ENCODE measurements at places on chromosomes 12 and 14. TPM values are rescaled to one million over a fixed set of nuclear protein-coding genes. Genes with fewer than 3 reads are reported as not detected.

OR6C75 gene
- not detected for total RNA-seq

DIO2 gene
- total RNA-seq: not detected

FGD6 gene
- 0.54 TPM for total RNA-seq

SCN8A gene
- 0.78 TPM for total RNA-seq

GPRC5D gene
- total RNA-seq: not detected

FAM177A1 gene
- 28.0 TPM for total RNA-seq

LTB4R2 gene
- total RNA-seq: 12.0 TPM

ARMH4 gene
- not detected for total RNA-seq

Measured in activated CD8-positive, alpha-beta T cell treated with anti-CD3 and anti-CD28 coated beads for 36 hours (primary cell).